ENCODE measurements at places on chromosomes 2 and 18. TPM values are rescaled to one million over a fixed set of nuclear protein-coding genes. Genes with fewer than 3 reads are reported as not detected.

DNA sequence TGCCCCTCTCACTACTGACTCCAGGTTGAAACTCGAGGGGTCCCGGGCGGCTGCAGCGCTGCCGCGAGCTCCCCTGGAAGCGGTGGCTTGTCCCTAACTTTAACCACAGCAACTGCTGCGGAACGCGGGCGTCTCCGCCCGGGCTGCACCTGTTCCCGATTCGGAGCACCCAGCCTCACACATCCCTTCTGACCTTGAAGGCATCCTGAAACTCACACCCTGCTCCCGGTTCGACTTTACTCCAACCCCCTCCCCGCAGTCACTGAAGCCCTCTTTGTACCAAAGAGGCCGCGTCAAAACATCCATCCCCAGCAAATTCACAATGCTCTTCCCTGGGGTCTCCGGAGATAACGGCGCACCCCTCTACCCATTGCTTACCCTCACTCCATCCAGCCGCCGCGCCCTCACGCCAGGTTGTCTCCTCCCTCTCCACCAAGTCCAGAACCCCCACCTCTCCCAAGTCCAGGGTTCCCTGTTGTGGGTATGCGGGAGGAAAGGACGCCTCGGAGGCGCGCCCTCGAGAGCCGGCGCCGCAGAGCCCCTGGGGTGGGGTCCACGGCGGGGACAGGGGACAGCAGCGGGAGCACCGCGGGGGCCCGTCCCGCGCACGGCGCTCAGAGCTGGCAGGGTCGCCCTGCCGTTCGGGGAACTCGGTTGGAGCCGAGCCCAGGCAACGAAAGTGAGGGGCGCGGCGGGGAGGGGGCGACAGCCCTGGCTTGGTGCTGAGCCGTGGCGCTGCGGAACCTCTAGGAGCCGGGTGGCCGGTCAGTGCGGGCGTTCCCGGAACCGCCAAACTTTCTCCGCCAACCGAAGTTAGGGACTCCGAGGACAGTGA is 934 bp downstream of the MYO5B start:
- H3K36me3 ChIP-seq = no peaks in the 10 kb centered on the region
- peak overlapping the region; percentile 88 for H3K4me3 ChIP-seq
- H3K27ac ChIP-seq = no peak overlapping the region
- peaks cover 4% of the 10 kb centered on the region for H3K27me3 ChIP-seq
- DNase-seq = peak; percentile 70

DNA sequence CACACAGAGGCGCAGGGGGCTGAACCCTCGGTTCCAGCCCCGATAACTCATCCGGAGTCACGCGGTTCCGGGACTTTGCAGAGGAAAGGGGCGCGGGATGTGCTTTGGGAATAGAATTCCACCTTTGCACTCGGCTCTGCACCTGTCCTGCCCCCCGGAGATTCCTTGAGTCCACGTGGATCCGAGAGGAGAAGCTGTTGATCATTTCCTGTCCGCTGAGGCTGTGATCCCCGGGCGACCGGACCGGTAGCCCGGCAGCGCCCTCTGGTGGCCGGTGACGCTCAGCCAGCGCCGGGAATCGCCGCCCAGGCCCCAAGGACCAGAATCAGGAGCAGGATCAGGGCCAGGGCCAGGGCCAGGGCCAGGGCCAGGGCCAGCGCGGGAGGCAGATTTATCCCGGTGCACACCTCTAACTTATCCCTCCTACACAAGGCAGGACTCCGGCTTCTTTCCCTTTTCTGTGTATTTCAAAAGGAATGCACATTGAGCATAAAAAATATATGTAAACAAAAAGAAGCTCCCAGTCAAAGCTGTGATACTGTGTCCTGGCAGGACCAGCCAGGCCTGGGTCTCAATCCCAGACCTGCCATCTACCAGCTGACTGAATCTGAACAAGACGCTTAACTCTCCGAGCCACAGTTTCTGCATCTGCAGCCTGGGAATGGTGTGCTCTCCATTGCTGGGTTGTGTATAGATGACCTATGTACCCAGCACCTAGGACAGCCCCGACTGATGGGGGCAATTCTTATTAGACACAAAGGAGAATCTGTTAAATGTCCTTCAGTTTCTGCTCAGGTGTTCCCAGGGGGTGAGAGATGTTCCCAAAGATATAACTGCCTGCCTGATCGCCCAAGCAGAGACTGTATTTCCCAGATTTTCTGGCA is 8.5 kb upstream of the SPATA3 start:
- H3K27me3 ChIP-seq = no peaks in the 10 kb centered on the region
- peak; percentile 68 for DNase-seq
- H3K4me3 ChIP-seq = peak overlapping the region; percentile 44

GRCh38 chr2:163641986-163642385 is 93.8 kb downstream of the FIGN start:
- H3K36me3 ChIP-seq = no peaks in the 10 kb centered on the region
- no peaks in the 10 kb centered on the region for H3K4me1 ChIP-seq
- no peak overlapping the region for H3K4me3 ChIP-seq

DNA sequence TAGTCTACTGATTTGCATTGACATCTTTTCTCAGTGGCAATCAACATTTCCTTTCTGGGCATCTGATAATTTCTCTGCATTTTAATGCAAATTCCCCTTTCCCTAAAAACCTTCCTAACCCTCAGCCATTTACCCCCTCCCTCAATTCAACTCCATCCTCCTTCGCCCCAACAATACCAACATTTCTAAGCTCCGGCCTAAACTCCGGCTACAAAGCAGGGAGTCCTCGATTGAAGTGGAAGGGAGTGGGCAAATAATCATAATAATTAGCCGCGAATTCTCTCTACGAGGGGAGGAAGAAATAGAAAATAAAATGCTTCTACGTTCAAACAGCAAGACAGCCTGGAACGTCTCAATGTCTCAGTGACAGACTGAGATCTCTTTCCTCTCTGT is 4.6 kb downstream of the BCL11A start:
- no peak for DNase-seq
- H3K4me1 ChIP-seq = peaks cover 32% of the 10 kb centered on the region
- H3K27me3 ChIP-seq = peaks cover 10% of the 10 kb centered on the region
- H3K4me3 ChIP-seq = peak overlapping the region; percentile 71
- H3K36me3 ChIP-seq = no peaks in the 10 kb centered on the region

DNA sequence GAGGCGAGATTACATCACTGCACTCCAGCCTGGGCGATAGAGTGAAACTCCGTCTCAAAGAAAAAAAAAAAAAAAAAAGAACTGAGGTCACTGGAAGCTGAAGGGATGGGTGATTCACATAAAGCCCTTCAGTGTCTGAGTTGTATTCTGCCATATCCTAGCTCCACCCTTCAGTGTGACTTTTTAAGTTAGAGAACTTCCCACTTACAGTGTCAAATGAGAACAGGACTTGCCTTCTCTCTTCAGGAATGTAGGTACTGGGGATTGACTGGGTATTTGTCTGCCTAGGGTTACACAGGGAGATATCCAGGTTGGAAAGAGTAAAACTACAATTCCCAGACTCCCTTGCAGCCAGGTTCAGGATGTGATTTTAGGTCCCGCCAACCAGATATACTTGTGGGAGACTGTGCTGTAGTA is 37.9 kb downstream of the EHD3 start:
- H3K36me3 ChIP-seq = no peaks in the 10 kb centered on the region
- H3K27me3 ChIP-seq = no peaks in the 10 kb centered on the region
- no peak overlapping the region for H3K4me3 ChIP-seq
- H3K4me1 ChIP-seq = no peaks in the 10 kb centered on the region
- H3K27ac ChIP-seq = no peak overlapping the region

GRCh38 chr2:102473020-102473419 is at the start of gene SLC9A4:
SLC9A4 (plus strand) TSS chr2:102473226; CDS start chr2:102473760, 534 bp downstream.
- no peak within 1 kb of the TSS for H3K27ac ChIP-seq
- no peaks in the 10 kb centered on the region for H3K27me3 ChIP-seq
- H3K36me3 ChIP-seq = no peaks in the 10 kb centered on the region
- no peak for DNase-seq
- H3K4me1 ChIP-seq = no peaks in the 10 kb centered on the region

DNA sequence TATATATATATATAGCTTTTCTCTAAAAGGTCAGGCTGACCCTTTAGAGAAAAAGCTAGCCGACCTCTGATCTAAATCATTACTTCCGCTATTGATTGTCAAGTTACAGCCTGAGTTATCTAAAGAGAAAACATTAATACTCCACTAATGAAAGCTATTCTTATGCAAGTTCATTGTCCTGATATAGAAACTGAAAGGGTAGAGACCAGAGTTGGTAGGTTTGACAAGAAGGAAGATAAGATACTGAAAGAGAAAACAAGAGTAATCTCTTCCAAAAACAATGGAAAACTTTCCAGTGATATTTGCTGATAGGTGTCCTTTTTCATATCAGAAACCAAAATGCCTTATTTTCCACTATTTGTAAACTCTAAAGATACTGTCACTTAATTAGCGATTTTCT is 62.8 kb upstream of the SLC39A10 start:
- H3K36me3 ChIP-seq = no peaks in the 10 kb centered on the region
- no peaks in the 10 kb centered on the region for H3K27me3 ChIP-seq
- no peak overlapping the region for H3K27ac ChIP-seq
- peaks cover 8% of the 10 kb centered on the region for H3K4me1 ChIP-seq
- DNase-seq = no peak

DNA sequence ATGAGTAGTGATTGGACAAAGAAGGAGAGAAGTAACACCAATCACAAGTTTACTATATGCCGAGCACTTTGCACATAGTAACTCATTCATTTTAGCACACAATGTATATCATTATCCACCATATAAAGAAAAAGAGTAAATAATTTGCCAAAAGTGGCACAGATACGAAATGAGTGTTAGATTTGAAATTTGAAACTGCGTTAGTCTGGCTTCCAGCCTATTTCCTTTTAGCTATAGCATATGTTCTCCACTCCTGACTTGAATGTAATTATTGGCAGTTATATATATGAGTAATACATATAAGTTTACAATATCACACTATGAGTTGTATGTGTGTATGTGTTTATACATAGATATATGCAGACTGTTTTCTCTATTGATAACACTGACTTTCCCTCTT is 98.6 kb downstream of the NOL4 start:
- no peak overlapping the region for H3K4me3 ChIP-seq
- DNase-seq = no peak
- no peak overlapping the region for H3K27ac ChIP-seq
- H3K27me3 ChIP-seq = no peaks in the 10 kb centered on the region
- H3K36me3 ChIP-seq = no peaks in the 10 kb centered on the region

- H3K27ac ChIP-seq = no peak overlapping the region
- DNase-seq = no peak
- H3K36me3 ChIP-seq = no peaks in the 10 kb centered on the region
- H3K4me1 ChIP-seq = no peaks in the 10 kb centered on the region
Observed at GRCh38 chr2:32711219-32711618, 83.4 kb downstream of the TTC27 start.

DNA sequence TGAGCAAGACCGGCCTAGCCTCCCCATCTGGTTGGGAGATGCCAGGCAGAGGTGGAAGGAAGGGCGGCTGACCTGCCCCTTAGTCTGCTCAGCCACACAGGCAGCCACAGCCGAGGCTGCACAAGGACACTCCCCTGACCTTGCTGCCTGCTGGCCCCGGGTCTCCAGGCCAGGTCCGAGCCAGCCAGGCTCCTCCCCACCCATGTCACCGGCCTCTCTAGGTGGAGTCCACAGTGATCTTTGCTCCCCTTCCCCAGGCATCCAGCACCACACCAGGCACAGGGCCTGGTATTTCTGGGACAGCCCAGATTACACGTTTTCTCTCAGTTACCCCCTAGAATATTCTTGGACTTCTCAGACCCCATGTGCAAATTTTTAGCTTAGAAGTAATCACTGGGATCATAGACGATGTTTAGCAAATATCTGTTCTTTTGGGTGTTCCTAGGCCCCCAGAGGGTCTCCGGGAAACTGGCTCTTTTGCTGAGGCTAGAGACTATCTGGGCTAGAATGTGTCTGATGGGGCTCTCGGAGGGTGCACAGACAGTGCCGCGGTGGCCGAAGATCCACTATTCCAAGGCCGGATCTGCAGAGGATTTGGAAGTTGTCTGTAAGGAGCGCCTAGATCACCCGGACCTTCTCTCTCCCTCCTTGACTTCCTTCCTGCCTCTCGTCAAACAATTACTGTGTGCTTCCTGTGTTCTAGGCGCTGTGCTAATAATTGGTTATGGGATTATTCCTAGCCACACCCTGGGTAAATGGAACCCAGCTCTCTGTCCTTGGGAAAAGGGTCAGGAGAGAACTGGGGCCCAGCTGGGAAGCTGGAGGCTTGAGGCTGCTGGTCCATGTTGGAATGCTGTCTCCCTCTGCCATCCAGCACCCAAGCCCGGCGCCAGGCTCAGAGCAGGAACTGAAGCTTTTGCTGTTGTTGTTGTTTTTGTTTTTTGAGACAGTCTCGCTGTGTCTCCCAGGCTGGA is 46.9 kb downstream of the ODC1 start:
- peaks cover 14% of the 10 kb centered on the region for H3K4me1 ChIP-seq
- H3K27ac ChIP-seq = peak overlapping the region; percentile 64
- DNase-seq = peak; percentile 70
- H3K27me3 ChIP-seq = no peaks in the 10 kb centered on the region
- no peak overlapping the region for H3K4me3 ChIP-seq
- H3K36me3 ChIP-seq = peaks cover 3% of the 10 kb centered on the region

DNA sequence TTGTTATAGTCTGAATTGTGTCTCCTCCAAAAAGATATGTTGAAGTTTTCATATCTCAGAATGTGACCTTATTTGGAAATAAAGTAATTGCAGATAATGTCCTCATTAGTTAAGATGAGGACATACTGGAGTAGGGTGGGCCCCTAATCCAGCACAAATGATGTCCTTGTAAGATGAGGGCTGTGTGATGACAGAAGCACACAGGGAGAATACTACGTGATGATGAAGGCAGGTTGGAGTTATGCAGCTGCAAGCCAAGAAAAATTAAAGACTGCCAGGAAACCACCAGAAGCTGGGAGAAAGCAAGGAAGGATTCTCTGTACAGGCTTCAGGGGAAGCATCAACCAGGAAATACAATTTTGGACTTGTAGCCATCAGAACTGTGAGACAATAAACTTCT is 58.3 kb upstream of the PNPT1 start:
- DNase-seq = no peak
- H3K4me1 ChIP-seq = no peaks in the 10 kb centered on the region
- H3K27ac ChIP-seq = no peak overlapping the region
- no peaks in the 10 kb centered on the region for H3K36me3 ChIP-seq

- no peaks in the 10 kb centered on the region for H3K36me3 ChIP-seq
- H3K4me1 ChIP-seq = no peaks in the 10 kb centered on the region
- no peaks in the 10 kb centered on the region for H3K27me3 ChIP-seq
- no peak overlapping the region for H3K4me3 ChIP-seq
- DNase-seq = no peak
Observed at GRCh38 chr2:146597291-146597690, 1247.5 kb upstream of the ACVR2A start.

DNA sequence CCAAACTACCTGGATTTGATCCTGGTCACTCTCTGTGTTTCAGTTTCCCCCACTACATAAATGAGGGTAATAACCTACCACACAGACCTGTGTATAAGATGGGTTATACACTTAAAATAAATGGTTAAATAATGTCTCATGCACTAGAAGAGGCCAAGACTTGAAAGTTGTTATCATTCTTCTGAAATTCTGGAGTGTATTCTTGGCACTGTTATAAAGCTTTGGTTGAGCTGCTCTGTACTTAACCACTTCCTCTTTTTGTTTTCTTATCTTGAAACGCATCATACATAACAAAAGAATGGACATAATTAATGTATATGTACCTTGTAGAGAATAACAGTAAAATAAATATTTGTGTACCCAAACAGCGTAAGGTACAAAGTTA is 281.0 kb downstream of the AFF3 start:
- H3K27me3 ChIP-seq = no peaks in the 10 kb centered on the region
- DNase-seq = no peak
- no peaks in the 10 kb centered on the region for H3K36me3 ChIP-seq
- no peaks in the 10 kb centered on the region for H3K4me1 ChIP-seq
- H3K27ac ChIP-seq = no peak overlapping the region
- H3K4me3 ChIP-seq = no peak overlapping the region

PCARE gene
- not detected for total RNA-seq

ANKRD53 gene
- total RNA-seq = not detected

SLC4A5 gene
- 7.1 TPM for total RNA-seq

COL5A2 gene
- total RNA-seq = 12.9 TPM

LHCGR gene
- total RNA-seq = not detected

FAM161A gene
- 1.5 TPM for total RNA-seq

Measured in Peyer's patch (tissue), 4 donors.